CD8-positive, alpha-beta memory T cell (primary cell): ENCODE measurements at places on chromosomes 2 and 18. TPM values are rescaled to one million over a fixed set of nuclear protein-coding genes. Genes with fewer than 3 reads are reported as not detected.

The ATOH8 gene
- total RNA-seq, result not detected

GRCh38 chr18:36895606-36896005 is 66.7 kb downstream of the KIAA1328 start:
- no peak for DNase-seq

DNA sequence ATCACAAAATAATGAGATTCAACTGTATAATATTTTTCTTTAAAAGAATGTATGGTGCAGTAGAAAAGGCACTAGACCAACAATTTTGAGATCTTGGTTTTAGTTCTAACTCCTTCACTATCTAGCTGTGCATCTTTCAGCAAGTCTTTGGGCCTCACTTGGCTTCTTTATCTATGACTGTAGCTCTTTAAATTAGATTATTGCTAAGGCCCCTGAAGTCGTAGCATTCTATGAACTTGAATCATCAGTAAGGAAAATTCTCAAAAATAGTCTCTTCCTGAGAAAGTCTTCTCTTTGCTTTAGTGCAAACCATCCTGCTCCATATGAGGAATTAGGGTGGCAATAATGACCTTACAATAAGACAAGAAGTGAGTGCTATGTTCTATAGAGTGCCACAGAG is 140.4 kb downstream of the FTCDNL1 start:
- no peak for DNase-seq

The LONRF2 gene
- total RNA-seq, result 0.20 TPM

DNA sequence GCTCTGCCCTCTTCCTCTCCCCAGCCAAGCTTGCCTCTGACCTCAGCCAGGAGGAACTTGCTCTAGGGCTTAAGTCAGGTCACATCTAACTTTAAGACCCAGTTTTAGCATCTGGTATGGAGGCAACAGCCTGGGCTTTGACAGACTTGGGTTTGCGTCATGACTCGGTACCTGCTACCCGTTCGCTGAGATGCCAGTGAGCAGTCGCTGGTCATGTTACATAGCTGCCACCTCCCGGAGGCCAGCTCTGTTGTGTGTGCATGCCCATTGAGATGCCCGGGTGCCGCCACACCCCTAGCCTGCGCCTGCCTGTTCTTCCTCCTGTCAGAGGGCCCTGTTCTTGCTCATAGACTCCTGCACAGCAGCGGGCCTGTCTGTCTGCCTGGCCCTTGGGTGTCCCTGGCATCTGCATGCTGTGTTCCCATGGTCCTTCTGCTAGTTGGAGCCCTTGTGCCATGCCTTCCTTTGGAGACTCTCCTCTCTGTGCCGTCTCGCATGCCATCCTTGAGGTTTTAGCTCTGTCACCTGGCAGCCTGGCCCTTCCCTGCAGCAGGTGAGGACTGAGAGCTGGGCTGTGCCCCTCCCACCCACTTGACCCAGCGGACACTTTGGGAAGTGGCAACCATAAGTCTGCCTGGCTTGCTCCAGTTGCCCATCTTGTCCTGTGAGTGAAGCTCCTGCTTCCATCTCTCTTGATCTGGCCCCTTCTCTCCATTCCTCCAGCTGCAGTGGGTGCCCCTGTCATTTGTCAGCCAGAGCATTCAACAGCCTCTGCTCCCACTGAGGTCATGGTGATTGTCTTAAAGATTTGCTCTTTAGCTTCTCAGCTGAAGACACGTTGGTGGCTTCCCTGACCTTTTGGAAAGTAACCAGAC is 24.9 kb downstream of the ASAP2 start:
- no peak for DNase-seq

- DNase-seq, result no peak
Observed at GRCh38 chr2:43020990-43021669, 205.3 kb downstream of the ZFP36L2 start.
